ENCODE measurements at places on chromosomes 5 and 9.

GRCh38 chr5:80759866-80760577 lies 105.2 kb upstream of the DHFR start:
- DNase-seq: no peak

GRCh38 chr9:136282272-136282861 lies 21.5 kb downstream of the CCDC187 start:
- DNase-seq: no peak

DNA sequence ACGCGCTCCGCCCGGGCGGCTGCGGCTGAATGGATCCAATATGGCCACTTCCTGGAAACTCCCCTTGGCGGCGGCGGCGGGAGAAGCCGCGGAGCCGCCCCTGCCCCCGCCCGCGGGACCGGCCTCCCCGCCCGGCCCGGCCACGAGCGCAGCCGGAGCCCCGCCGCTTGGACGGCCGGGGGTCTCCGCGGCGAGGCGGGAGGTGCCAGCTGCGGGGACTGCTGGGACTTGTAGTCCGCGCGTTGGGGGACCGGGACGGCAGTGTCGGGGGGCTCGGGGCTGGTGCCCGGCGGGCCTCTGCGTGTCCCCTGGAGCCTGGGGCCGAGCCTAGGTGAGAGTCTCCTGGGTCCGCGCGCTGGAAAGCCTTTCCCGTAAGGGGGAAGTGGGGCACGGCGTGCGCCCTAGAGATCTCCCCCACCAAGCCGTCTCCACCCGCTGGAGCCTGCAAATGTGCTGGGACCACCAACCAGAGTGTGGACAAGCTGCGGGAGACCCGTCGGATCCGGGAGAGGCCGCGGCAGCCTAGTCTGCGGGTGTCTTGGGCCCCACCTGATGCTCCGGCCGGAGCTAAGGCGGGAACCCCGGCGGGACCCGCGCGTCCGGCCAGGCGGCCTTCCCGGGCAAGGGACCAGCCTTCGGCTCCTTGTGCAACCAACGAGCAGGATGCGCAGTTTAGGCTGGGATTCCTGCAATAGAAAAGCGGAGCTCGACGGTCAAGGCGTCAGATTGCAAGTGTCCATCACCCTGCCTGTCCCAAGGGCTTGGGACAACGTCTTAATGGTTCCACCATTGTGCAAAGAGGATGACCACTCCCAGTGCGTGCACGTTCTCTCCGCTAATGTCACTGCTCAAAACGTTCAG lies at the start of gene SEPTIN8:
Gene SEPTIN8 (minus strand): TSS at position 31 of the 861 bp plus-strand sequence. CDS start 102 bp downstream, outside the sequence.
- DNase-seq: peak; percentile 35

DNA sequence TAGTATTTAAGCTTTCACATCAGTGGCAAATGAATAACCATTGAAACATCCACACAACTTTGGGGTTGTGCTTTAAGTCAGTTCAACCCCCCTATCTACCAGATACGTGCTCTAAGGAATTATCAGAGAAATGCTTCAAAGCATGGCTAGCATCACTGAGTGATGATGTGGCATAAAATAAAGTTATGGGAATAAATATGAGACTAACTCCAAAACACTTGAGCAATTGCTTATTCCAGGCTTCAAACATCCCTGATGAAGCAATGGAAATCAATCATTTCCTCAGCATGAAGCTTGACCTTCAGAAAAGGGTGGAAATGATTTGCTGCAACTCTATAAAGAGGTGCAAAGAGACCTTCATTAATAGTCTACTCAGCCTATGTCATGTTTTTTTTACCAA lies 292.0 kb upstream of the SMC2 start:
- no peak for DNase-seq

DNA sequence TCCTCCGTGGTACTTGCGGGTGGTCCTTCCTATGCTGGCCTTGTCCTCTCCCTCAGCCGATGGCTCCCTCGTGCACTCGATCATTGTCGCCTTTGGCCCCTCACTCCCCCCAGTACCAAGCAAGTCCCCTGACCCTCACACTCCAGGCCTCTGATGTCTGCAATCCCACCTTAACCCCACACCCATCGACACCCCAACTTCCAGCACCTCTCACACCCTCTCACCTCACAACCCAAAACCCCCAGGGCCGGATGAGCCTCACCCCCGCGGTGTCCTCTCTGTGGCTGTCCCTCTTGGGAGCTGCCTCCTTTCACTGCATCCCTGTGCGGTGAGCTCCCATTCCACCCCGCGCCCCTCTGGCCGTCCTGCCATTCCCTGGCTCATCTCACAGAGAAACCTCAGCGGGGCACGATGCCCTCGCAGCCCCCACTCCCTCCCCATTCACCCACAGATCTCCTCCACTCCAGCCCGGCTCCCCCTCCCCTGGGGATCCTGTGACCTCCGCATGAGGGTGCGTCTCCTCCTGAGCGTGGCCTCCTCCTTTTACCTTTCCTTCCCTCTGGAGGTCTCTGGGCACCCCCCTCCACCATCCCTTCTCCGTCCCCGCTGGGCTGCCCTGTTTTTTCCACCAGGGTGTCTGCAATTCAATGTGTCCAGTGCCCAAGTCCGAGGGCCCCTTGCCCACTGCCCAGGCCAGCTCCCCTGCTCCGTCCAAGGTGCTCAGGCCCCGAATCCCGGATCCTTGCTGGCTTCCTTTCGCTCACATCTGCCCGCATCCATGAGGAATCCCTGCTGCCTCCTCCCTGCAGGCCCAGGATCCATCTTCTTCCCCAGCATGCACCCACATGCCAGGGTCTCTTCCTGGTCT lies 15.8 kb upstream of the RNU6ATAC start:
- no peak for DNase-seq

DNA sequence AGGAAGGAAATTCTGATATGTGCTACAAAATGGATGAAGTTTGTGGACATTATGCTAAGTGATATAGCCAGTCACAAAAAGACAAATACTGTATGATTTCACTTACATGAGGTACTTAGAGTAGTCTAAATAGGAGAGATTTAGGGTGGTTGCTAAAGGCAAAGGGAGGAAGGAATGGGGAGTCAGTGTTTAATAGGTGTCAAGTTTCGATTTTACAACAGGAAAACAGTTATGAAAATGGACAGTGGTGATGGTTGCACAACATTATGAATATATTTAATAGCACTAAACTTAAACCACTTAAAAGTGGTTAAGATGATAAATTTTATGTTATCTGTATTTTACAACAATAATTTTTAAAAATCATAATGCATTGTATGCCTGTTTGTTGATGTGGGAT lies 40.4 kb upstream of the ECM2 start:
- no peak for DNase-seq

GRCh38 chr5:88119535-88120125 lies 149.0 kb downstream of the TMEM161B start:
- DNase-seq: no peak

GRCh38 chr9:97411440-97411788 lies 482 bp upstream of the TDRD7 start:
- DNase-seq: no peak

DNA sequence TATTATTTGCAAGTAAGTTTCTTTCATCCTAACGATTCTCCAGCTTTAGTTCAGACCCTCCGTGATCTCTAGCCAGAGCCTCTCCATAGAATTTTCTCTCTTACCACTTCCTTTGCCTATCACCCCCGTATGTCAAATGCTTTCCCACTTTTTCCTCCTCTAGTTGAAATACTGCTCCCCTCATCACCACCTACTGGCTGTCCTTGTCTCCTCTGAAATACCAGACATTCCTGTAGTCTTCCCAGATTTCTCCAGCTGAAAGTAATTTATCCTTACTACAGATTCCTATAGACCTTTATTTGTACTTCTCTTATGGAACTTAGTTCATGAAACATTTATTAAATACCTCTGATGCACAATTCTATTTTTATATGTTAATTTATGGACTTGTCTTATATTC lies 36.0 kb upstream of the GLIPR2 start:
- no peak for DNase-seq
